ENCODE measurements at places on chromosomes 6 and 20. TPM values are rescaled to one million over a fixed set of nuclear protein-coding genes. Genes with fewer than 3 reads are reported as not detected.

The PRDM13 gene
- not detected for total RNA-seq

The PPP1R14C gene
- 37.0 TPM for total RNA-seq

The ZFP57 gene
- total RNA-seq: 0.16 TPM

The SCRT2 gene
- total RNA-seq: not detected

The ANGPT4 gene
- 0.10 TPM for total RNA-seq

The LY86 gene
- total RNA-seq: not detected

DNA sequence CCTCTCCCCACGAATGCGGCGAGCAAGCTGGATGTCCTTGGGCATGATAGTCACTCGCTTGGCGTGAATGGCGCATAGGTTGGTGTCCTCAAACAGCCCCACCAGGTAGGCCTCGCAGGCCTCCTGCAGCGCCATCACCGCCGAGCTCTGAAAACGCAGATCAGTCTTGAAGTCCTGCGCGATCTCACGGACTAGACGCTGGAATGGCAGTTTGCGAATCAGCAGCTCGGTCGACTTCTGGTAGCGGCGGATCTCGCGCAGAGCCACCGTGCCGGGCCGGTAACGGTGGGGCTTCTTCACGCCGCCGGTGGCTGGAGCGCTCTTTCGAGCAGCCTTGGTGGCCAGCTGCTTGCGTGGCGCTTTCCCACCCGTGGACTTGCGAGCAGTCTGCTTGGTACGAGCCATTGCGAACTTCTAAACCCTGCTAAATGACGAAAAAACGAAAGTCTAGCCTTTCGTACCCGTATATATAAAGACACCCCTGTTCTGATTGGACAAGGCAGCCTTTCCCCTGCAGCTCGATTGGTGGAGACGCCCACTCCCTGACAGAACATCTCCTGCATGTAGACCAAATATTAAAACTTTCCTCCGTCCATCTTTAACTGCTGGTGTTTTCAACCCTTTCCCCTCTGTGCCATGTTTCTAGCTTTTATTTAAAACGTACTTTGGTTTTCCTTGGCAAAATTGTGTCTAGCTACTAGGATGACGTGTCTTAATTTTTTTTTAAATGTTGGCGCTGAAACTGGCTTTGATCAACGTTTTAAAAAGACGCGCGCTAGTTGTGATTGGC is 109.8 kb downstream of the HFE start:
- DNase-seq: peak; percentile 40
- H3K27me3 ChIP-seq: peaks cover 86% of the 10 kb centered on the region
- peaks cover 3% of the 10 kb centered on the region for H3K4me1 ChIP-seq
- peak overlapping the region; percentile 38 for H3K4me3 ChIP-seq
- no peaks in the 10 kb centered on the region for H3K36me3 ChIP-seq
- H3K27ac ChIP-seq: peak overlapping the region; percentile 45

GRCh38 chr6:112939563-112939962 is 592.4 kb downstream of the RFPL4B start:
- H3K27me3 ChIP-seq: no peaks in the 10 kb centered on the region
- H3K4me3 ChIP-seq: no peak overlapping the region
- no peaks in the 10 kb centered on the region for H3K4me1 ChIP-seq

GRCh38 chr6:23537828-23538227 is 588.2 kb upstream of the NRSN1 start:
- no peaks in the 10 kb centered on the region for H3K27me3 ChIP-seq
- no peak overlapping the region for H3K4me3 ChIP-seq
- H3K4me1 ChIP-seq: no peaks in the 10 kb centered on the region
- no peak overlapping the region for H3K27ac ChIP-seq

- peaks cover 47% of the 10 kb centered on the region for H3K4me1 ChIP-seq
- H3K27me3 ChIP-seq: no peaks in the 10 kb centered on the region
- peak overlapping the region; percentile 54 for H3K27ac ChIP-seq
- no peak overlapping the region for H3K4me3 ChIP-seq
Measured at GRCh38 chr6:39834866-39835265, 42.7 kb downstream of the DAAM2 start.

GRCh38 chr6:161111261-161111660 is 119.7 kb downstream of the MAP3K4 start:
- no peaks in the 10 kb centered on the region for H3K27me3 ChIP-seq
- no peaks in the 10 kb centered on the region for H3K36me3 ChIP-seq
- no peak for DNase-seq
- H3K4me1 ChIP-seq: no peaks in the 10 kb centered on the region

GRCh38 chr6:77536701-77537100 is 73.4 kb upstream of the HTR1B start:
- H3K4me3 ChIP-seq: no peak overlapping the region
- DNase-seq: no peak
- H3K27ac ChIP-seq: no peak overlapping the region
- no peaks in the 10 kb centered on the region for H3K4me1 ChIP-seq
- H3K27me3 ChIP-seq: no peaks in the 10 kb centered on the region

- H3K36me3 ChIP-seq: no peaks in the 10 kb centered on the region
- no peak within 1 kb of the TSS for H3K27ac ChIP-seq
- H3K4me1 ChIP-seq: peaks cover 9% of the 10 kb centered on the region
- H3K4me3 ChIP-seq: no peak within 1 kb of the TSS
- H3K27me3 ChIP-seq: peaks cover 29% of the 10 kb centered on the region
Measured at GRCh38 chr20:45306431-45306982, at the start of gene RBPJL. TSS of gene RBPJL (plus strand) at chr20:45306840. CDS start at chr20:45306923, 83 bp downstream.

All from gastrocnemius medialis (tissue), 4 donors.